ENCODE measurements at places on chromosomes 6 and 20.

- no peak for DNase-seq
Observed at GRCh38 chr20:57043091-57043490, 223.3 kb downstream of the BMP7 start.

GRCh38 chr6:148364056-148364824 lies 21.6 kb downstream of the SASH1 start:
- no peak for DNase-seq

DNA sequence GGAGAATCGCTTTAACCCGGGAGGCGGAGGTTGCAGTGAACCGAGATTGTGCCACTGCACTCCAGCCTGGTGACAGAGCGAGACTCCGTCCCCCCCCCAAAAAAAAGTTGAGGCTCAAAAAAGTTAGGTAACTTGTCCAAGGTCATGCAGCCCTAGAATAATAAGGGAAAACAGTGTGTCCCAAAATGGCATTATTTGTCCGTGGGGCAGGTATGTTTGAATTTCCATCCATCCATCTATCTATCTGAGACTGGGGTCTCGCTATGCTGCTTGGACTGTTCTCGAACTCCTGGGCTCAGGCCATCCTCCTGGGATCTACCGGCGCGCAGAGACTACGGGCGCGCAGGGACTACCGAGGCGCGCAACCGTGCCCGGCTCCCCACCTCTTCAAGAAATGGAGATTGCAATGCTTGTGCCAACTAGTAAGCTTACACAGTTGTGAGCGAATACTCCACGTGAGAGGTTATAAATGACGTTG lies 374 bp upstream of the ABCC10 start:
- DNase-seq = no peak

DNA sequence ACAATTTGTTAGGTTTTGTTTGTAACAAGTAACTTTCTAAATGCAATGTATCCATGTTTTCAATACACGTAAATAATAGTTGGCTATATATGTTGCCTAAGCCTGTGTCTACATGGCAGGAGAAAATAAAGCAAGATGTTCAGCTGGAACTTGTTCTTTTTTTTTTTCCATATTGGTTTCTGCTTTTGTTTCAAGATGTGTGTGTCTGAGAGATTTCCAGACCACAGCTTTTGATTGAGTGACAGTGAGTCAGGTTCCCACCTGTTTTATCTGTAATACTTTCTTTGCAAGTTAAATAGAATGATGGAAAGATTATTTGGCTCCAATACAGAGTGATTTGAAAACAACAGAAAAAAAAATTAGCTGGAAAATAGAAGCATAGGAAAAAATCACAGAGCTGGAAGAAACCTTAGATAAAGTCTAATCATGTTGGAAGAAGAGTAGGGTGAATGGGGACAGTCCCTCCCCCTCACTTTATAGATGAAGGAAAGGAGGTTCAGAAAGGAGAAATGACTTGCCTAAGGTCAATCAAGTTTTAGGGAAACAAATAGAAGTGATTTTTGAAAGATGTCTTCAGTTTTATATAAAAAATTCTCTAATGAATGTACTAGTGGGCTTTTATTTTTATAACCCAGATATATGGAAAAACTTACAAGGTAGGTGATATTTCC lies 150.9 kb upstream of the STMND1 start:
- no peak for DNase-seq

- no peak for DNase-seq
Observed at GRCh38 chr20:62358171-62359042, 8.7 kb downstream of the LAMA5 start.
